ENCODE measurements at places on chromosomes 7 and 10.

DNA sequence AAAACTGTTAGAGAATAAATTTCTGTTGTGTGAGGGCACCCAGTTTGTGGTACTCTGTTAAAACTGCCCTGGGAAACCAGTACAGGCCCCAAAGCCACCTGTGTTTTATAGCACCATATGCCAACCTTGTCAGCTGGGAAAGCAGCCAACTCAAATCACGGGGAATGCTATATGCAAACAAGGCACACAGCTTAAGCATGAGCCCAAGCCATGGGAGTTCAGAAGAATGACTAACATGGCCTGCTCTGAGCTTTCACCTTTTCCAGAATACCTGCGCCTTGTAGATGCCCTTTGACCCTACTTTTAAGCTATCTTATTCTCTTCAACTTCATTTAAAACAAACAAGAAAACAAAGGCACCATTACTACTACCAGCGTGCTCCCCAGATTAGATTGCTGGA lies 5.5 kb upstream of the SLC25A13 start:
- no peak for DNase-seq

GRCh38 chr10:54983255-54983654 lies 182.2 kb upstream of the PCDH15 start:
- DNase-seq = no peak

DNA sequence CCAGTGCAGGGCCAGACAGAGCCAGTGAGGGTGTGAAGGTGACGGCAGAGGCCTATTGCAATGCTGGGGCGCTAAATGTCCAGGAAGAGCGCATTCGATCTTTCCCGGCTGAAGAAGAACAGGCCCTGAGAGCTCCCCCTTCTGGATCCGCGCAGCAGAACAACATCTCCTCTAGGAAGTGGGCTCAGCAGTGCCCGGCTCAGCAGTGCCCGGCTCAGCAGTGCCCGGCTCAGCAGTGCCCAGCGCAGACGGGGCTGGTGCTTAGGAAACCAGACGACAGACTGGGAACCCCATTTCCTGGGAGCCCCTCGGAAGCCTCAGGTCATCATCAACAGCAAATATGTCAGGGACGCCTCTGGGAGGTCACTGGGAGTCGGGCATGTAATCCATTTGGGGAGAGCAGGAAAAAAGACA lies 4.7 kb upstream of the NOS3 start:
- DNase-seq = no peak

DNA sequence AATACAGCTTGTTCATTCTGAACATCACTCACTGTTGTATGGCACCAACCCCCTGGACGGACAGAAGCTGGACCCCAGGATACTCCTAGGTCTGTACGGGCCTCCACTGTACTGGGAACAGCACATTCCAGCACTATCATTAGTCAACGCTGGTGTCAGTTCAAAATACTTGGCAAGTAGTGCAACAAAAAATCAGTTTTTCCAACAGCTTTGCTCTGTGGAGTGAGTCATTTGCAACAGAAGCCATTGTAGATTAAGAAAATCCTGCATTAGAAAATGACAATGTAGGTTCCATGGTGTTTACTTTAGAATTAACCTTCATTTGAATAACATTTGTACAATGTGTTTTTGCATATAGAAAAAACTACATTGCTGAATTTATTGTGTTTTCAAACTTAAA lies 266.6 kb downstream of the HDAC9 start:
- DNase-seq = no peak

DNA sequence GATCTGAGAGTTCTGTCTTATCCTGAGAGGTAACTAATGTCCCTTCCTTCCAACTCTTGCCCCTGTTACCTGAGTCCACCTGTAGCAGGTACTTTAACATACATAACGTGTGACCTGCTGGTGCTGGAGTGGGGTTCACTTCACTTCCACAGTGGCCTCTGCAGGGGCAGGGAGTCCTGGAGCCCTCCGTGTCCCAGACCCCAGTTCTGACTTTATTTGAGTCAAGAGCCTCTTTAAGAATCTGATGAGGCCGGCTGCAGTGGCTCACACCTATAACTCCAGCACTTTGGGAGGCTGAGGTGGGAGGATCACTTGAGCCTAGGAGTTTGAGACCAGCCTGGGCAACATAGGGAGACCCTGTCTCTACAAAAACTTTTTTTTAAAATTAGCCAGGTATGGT lies 117.0 kb upstream of the RET start:
- no peak for DNase-seq

- DNase-seq = no peak
These were observed 82.7 kb downstream of the RNF216 start for GRCh38 chr7:5698720-5699119.

GRCh38 chr7:2934984-2935740 lies 91.1 kb upstream of the GNA12 start:
- DNase-seq = no peak

- no peak for DNase-seq
These were observed 68.7 kb downstream of the LRRC17 start for GRCh38 chr7:102981451-102981850.

GRCh38 chr7:13860734-13861133 lies 128.7 kb downstream of the ETV1 start:
- DNase-seq = no peak

DNA sequence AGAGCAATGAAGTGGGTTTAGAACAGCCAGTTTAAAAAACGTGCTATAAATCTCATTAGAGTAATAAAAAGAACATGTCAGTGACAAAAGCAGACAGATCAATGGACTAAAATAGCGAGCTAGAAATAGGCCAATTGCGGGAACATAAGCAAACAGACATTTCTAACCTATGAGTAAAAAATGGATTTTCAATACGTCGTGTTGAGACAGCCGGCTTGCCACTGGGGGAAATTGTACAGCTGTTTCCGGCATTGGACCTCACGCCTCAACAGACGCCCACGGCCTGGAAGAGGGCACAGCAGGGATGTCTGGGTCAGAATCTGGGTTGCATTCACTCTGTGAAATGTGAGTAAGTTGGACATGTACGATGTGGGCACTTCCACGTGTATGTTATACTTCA lies 92.9 kb downstream of the SVOPL start:
- no peak for DNase-seq

DNA sequence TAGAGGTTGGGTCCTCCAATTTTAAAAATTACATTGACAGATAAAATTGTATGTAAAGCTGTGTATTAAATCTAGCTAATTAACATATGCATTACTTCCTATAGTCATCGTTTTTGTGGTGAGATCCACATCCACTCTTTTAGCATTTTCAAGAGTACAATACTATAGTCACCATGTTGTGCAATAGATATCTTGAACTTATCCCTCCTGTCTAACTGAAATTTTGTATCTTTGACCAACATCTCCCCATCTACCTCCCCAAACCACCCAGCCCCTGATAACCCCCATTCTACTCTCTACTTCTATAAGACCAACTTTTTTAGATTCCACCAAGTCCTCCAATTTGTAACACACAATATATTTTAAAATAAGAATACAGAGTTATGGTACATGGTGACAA lies 208.0 kb downstream of the RELN start:
- DNase-seq = no peak

DNA sequence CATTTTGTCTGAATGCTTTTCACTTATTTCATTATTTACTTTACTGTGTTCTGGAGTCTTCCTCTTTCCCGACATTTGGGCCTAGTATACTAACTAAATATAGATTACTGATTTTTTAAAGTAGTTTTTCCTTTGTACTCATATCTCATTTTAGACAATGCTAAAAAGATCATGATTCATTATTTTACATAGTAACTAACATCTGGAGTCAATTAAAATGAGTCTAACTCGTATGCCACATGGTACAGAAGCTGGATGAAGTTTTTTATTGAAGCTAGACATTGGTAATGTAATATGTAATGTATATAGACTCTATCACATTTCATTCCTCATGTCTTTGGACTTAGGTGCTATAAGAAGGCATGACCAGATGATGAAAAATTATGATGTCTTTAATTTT lies 156.3 kb upstream of the HGF start:
- DNase-seq = no peak

DNA sequence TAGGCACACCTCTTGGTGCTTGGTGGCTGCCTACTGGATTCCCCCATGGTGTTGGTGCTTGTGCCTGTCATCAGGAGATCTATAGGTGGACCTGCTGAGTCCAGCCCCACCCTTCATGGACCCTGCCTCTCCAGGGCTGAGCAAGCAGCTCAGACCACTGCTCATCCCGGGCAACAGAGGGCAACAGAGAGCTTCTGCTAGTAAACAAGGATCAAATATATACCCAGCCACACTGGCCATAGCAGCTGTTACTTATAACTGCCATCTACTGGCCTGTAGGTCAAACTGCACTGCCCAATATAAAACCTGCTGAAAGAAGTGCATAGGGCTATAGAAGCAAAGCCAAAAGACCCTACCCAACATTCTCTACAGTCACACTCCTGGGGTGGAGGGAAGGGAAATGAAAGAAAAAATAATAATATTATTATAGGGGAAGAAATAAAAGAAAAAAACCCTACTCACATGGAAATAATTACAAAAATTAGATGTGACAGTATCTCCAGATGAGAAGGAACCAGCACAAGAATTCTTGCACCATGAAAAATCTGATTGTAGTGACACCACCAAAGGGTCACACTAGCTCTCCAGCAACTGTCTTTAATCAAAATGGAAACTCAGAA lies 54.9 kb upstream of the ZNF800 start:
- peak; percentile 3 for DNase-seq

DNA sequence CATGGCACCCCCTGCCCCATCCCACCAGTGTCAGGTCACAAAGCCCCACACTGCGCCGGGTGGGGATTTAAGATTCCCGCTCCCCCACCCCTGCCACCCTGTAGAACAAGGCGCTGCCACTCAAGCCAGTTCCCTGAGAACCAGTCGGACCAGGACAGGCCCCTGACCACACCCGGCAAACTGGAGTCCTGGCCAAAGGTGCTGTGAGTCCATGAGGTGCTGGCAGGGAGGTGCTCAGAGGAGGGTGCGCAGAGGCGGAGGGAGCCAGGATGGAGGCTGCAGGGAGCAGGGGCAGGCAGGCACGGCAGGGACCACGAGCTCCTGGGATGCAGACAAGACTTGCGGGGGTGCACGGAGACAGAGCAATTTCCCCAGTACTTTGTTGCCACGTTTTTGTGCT lies 19.7 kb upstream of the GDI2 start:
- no peak for DNase-seq

DNA sequence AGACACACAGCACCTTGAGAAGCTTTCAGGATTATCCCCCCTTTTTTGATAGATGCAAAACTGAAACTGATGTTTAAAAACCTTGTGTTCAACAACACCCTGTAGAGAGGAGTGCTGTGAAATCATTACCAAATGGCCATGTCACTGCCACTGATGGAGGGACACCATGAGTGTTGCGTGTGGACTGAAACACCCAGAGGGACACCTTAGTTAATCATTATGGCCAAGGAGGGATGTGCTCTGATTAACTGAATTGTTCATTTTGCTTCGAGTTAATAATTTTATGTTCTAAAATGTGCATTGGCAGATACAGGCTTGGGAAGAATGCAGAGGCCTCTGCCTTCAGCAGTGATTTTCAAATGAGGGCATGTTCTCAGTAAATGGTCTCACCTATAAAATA lies 226.0 kb downstream of the KLF6 start:
- DNase-seq = no peak

DNA sequence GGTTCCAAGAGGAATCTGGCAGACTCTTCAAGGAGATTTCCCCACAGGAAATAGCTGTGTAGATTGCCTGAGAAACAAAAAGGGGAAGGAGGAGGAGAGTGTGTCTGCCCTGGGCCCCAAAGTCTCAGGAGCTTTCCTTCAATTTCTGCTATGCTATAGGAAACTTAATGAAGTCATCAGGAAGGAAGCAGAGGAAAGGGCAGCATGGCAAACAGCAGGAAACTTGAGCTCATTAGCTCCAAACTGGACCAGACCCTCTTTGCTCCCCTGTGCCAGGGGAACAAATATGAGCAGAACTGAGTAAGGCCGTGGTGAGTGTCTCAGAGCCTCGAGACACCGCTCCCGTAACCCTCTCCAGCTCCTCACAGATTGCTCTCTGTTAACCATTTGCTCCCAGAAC lies 4.8 kb upstream of the KCNIP2 start:
- no peak for DNase-seq

DNA sequence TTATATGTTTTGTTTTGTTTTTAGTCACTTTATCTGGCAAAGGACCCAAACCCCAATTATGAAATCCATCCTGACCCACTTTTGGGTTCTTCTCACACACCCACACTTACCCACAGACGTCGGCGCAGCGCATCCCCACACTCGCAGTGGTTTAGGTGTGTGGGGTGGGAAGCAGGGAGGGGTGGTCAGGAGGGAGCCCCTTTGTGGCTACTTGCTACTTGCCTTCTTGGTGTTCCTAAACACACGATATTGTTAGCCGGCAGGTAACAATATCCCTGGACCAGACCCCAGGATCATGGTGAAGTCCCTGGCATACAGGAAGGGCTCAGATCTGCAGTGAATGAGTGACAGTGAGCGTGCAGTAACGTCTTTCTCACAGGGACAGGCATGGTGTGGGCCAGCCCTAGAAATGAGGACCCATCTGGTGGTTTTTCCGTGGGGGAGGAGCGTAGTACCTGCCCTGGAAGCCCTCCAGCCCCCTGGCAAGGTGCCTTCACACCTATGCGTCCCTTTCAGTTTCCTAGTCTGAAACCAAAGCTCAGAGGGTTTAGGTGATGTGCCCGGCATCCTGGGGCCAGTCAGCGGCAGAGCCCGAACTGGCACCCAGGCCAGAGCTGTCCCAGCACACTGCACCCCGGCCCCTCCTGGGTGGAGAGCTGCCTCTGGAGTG lies 4.4 kb downstream of the SPOCK2 start:
- DNase-seq = peak; percentile 38

DNA sequence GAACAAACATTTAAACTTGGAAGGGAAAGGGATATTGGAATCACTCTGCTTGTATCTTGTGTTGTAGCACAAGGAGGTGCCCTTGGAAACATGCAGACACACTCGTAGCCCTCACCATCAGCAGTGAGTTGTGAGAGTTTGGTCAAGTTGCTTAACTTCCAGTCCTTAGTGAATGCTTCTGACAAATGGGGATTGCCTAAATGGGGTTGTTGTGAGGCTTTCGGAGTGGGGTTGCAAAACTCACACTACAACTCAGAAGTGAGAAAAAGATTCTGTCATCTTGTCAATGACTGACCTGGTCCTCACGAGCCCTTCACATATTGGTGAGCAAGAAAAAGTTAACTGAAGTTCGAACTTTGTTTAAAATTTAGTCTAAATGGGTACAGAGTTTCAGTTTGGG lies 29.0 kb upstream of the GSDME start:
- no peak for DNase-seq

GRCh38 chr7:6317797-6318438 lies 45.5 kb upstream of the CYTH3 start:
- DNase-seq = no peak

GRCh38 chr7:157981778-157982177 lies 605.8 kb downstream of the PTPRN2 start:
- no peak for DNase-seq

DNA sequence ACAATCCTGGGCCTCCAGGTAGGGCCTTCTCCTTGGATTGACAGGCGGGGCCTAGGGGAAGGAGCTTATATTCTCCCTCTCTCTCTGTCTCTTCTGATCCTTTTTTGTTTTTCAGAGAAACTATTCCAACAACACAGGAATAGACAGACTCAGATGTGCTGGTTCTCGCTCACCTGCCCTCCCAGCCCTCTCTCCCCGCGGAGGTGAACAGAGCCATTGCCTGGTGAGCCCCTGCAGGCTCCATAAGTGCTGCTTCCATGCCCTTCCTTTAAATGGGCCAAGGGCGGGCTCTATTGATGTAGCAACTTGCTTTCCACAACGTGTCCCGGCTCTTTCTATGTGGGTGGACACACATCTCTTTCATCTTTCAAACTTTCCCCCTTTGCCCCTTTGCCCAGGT lies 47.2 kb upstream of the IGFBP3 start:
- DNase-seq = no peak
